ENCODE measurements at places on chromosomes 11 and 22. TPM values are rescaled to one million over a fixed set of nuclear protein-coding genes. Genes with fewer than 3 reads are reported as not detected.

The KIRREL3 gene
- not detected for total RNA-seq

DNA sequence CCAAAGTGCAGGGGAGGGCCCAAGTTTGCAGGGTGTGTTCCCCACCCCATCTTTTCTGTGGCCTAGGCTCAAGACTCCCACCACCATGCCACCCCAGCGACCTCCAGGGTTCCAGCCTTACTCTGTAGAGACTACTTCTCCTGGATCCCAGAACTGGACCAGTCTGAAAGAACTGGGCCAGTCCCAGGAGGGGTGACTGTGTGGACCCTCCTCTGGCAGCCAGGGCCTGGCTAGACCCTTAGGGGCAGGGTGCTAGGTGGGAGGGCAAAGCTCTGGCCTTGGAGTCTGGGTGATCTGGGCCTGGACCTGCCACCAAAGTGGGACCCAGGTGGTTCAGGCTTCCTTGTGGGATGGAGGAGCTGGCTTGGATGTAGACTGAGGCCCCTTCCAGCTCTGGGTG, 41.8 kb upstream of the ACCSL start:
- no peak for DNase-seq

The C22orf42 gene
- total RNA-seq, result not detected

The ANKK1 gene
- total RNA-seq, result 0.43 TPM

- DNase-seq, result no peak
These were observed at the start of gene ELFN2 for GRCh38 chr22:37427135-37427710. Gene ELFN2, minus strand, starts transcription at chr22:37427479. Its CDS starts 51,945 bp downstream, at chr22:37375534.

DNA sequence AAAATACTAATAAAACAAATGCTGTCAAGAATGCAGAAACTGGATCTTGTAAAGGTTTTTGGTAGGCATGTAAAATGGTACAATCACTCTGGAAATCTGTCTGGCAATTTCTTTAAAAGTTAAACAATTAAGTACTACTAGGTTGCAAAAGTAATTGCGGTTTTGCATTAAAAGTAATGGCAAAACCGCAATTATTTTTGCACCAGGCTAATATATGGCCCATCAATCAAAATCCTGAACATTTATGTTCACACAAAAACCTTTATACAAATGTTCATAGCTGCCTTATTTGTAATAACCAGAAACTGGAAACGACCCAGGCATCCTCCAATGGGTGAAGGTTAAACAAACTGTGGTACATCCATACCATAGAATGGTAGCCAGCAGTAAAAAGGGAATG, 24.6 kb upstream of the ZDHHC13 start:
- no peak for DNase-seq

- DNase-seq, result no peak
These were observed 181.9 kb downstream of the CTTN start for GRCh38 chr11:70580036-70580805.

DNA sequence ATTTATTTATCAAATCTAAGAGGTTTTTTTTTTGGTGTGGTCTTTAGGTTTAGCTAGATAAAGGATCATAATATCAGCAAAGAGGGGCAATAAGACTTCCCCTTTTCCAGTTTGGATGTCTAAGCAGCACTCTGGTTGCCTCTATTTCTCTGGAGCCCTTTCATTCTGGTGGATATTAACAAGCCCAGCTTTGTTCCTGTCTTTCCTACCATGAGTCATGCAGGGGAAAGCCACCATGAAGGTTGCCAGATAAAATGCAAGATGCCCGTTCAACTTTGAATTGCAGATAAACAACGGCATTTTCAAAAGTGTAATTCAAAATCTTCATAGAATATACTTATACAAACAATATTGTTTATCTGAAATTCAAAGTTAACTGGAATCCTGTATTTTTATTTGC, 143.6 kb downstream of the ADAMTS15 start:
- no peak for DNase-seq

GRCh38 chr11:77090373-77091111, 12.1 kb upstream of the OMP start:
- DNase-seq, result no peak

The RAG2 gene
- total RNA-seq, result not detected

DNA sequence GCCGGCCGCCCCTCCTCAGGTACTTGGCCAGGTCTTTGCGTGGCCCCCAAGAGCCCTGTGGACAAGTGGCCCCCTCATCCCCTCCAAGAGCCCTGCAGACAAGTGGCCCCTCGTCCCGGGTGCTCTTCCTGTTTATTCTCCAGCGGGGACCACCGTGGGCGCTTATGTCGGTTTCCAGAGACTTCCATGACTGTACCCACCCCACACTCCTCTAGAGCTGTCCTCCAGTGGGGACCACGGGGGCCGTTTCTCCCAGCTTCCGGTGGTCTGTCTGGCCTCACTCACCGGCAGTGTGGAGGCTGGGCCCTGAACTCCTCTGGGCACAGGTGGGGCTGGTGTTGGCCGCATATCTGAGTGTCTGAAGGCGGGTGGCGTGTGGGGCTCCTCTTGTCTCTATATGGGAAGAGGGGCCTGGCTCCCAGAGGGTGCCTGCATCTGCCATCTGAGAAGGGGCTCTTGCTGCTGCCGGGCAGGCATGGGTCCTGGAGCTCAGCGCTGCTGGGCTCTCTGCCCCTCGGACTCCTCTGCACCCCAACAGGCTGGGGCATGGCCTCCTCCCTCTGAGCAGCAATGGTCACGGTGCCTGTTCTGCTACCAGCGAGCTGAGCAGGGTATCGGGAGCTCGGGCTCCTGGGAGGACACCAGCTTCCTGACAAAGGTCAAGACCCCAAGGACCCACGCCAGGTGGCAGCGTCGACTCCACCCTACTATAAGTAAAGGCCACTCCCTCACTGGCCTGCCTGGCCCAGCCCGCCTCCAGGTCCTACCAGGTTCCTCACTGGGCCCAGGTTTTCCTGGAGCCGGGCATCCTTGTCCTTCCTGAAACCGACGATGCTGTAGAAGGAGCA, 1264.3 kb downstream of the BRD1 start:
- no peak for DNase-seq

- no peak for DNase-seq
These were observed 53.6 kb downstream of the LRRC32 start for GRCh38 chr11:76616676-76617552.

- no peak for DNase-seq
These were observed 3.1 kb upstream of the ADORA2A start for GRCh38 chr22:24424001-24424900.

DNA sequence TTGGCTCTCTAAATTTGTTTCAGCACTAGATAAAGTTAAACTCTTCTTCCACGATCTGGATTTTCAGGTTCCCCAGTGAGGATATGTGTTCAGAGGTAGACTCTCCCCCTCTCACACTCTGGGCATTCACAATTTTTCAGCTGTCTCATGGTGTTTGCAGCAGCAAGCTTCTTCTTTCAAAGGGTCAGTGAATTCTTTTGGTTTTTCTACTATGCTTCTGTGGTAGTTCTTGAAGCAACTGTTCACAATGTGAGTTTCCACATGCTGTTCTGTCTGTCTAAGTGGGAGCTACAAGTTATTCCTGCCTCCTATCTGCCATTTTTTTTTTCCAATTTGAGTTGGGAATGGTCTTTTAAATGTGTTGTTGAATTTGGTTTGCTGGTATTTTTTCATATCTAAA, 25.4 kb downstream of the CNTF start:
- DNase-seq, result no peak

DNA sequence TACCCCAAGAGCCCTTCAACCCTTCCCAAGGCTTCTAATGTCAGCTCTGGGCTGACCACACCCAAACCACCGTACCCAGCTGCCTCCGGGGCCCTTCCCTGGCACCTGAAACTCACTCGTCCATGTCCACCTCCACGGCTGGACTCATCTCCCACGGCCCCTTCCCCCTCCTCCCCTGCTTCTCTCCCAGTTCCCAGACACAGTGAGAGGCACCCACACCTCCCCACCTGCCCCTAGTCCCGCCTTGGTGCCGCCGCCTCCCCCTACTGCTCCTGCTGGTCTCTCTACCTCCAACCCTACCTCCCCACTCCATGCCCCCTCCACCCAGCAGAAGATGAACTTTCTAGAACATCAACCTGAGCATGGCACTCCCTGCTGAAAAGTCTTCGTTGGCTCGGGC, 39.5 kb downstream of the ELFN2 start:
- no peak for DNase-seq

DNA sequence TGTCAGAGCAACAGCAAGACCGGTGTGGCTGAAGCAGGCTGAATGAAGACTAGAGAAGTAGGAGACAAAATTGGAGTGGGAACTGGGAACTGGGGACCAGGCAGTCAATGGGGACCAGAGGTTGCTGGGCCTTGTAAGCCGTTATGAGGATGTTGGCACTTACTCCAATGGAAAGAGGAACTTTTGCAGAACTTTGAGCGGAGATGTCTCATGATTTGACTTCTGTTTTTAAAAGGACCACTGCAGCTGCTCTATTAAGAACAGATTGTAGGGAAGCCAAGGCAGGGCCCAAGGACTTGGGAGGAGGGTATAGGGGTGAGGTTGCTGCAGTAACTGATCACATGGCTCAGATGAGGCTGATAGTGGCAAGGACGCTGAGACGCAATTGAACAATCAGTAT, 34.2 kb downstream of the IL18 start:
- DNase-seq, result no peak

- DNase-seq, result no peak
These were observed 27.3 kb downstream of the CAPN1 start for GRCh38 chr11:65208785-65209710.

DNA sequence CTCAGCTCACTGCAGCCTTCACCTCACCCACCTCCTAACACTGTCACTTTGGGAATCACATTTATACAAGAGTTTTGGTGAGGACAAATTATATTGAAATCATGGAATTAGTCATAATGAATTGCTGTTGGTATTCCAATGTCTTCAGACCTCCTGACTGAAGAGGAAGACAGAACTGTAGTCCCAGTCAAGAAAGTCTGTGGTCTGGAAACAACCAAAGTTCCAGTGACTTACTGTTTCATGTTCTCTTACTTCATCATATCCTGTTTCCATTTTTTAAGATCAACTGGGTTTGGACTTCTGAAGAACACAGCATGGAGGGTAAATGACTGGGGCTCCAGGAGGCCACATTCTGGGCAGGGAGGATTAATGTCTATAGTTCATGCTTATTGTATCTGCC, 43.0 kb upstream of the HIPK3 start:
- no peak for DNase-seq

DNA sequence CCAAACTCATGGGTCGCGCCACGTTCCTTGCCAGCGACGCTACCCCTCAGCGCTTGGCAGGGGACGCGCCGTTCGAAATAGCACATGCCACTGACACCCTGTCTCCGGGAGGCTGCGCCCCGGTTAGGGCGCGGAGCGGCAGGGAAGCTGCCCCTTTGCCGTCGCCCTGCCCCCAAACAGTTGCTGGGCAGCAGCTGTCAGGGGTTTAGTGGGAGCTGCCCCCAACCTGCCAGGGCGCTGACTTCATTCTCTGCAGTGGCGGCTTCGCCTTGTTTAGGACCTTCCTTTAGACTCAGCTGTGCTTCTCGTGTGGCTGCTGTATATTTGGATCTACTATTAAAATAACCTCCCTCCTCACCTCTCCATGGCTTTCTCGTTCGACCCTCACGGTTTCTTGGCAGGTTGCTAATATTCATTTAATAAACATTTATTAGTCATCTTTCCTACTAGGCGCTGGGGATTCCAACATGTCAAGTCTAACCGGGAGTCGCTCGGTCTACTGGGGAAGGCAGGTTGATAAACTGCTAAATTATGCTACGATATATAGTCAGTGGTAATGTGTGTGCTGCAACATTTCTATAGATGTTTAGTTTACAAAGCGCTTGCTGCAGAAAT, 782 bp downstream of the TMEM109 start:
- peak; percentile 41 for DNase-seq

The CCDC116 gene
- total RNA-seq, result 1.3 TPM

The SCGB1C1 gene
- total RNA-seq, result not detected

- no peak for DNase-seq
These were observed 80.6 kb upstream of the CARD18 start for GRCh38 chr11:105220121-105220520.

The PHF21A gene
- total RNA-seq, result 106 TPM

DNA sequence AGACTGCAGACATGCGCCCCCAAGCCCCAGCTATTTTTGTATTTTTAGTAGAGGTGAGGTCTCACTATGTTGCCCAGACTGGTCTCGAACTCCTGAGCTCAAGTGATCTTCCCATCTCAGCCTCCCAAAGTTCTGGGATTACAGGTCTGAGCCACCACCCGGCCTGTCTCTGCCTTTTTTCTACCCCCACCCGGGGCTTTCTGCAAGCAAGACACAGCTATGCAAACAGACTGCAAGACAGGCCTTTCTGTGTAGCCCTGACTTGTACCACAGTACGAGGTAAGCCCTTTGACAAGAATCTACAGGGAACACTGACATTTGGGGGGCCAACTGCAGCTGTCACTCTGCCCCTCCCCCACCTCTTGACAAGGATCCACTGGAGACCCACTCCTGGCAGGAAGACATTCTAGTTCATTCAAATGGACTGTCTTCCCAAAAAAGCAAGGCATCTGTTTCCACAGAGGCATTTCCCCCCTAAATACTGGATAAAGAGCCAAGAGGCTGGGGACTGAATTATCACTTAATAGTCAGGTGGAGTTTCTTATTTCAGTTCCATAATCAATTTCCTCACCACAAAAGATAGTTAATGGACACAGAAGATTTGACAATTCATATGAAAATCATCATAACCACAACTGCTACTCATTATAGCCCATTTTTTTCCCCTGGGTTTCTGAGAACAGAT, 118.2 kb downstream of the ABTB2 start:
- DNase-seq, result no peak

DNA sequence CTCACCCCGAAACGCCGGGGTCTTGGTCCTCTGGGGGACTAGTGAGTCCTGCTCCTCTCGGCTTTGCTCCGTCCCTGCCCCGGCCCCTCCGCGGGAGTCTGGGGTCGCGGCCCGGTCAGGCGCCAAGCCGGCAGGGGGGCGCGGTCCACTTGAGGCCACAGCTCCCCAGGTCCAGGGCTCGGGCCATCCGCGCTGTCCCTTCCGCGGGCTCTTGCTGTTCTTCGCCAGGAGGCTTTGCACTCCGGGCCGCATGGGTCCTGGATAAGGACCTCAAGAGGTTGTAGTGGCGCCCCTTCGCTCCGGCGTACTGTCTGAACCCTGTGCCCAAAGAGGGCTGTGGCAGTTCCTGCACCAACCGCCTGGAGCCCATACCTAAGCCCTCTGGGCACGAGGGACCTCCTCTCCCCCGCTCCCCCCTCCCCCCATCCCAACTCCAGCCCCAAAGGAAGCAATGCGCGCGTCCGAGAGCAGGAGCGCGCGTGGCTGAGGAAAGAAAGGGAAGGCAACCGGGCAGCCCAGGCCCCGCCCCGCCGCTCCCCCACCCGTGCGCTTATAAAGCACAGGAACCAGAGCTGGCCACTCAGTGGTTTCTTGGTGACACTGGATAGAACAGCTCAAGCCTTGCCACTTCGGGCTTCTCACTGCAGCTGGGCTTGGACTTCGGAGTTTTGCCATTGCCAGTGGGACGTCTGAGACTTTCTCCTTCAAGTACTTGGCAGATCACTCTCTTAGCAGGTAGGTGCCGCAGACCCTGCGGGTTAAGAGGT, at the start of gene ADM:
Gene ADM, plus strand, starts transcription at position 579 of the 767 bp plus-strand sequence. CDS start 628 bp downstream, outside the sequence.
- peak; percentile 93 for DNase-seq

- peak; percentile 99 for DNase-seq
These were observed 122.6 kb downstream of the APOL5 start for GRCh38 chr22:35840302-35840739.

- DNase-seq, result no peak
These were observed 20.6 kb downstream of the EHF start for GRCh38 chr11:34641456-34641855.

- DNase-seq, result no peak
These were observed 30.0 kb downstream of the PRR14L start for GRCh38 chr22:31719850-31720471.

Data from A673 (cell line).